T-cell (primary cell): ENCODE measurements at places on chromosomes 2 and 18. TPM values are rescaled to one million over a fixed set of nuclear protein-coding genes. Genes with fewer than 3 reads are reported as not detected.

GNAL gene
- total RNA-seq, result 0.38 TPM

- no peak for DNase-seq
These were observed 39.5 kb downstream of the INO80C start for GRCh38 chr18:35458271-35458670.

DNA sequence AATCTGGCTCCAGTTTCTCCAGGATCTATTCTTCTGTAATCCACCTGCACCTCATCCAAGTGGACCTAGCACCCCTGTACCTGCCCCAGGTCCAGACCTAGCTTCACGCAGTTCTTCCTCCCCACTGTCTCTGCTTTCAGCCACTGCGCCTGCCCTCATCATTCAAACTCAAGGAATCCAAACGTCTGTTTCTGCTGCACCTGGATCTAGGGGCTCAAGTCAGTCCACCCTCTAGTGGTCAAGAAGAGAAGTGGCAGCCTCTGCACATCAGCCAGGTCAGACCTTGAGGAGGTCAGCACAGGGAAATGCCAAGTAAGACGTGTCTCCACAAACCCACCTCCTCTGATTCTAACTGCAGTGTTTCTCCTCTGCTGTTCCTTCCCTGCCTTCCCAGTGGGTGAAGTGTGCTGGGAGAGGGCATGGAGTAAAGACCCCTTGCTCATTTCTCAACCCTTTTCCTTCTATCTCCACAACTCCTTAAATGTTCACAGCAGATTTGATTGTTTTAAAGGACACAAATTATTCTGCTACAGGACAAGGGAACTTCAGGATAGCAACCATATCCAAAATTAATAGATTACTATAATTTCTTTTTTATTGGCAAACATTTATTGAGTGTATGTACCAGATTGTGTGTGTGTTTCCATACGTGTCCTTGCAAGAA, 8.6 kb upstream of the RNF152 start:
- no peak for DNase-seq

GKN1 gene
- total RNA-seq, result not detected

GRCh38 chr2:69436938-69437750, at the start of gene NFU1:
Gene NFU1, minus strand, starts transcription at chr2:69437435. Its CDS starts 13 bp downstream, at chr2:69437422.
- DNase-seq, result peak; percentile 88

- DNase-seq, result no peak
These were observed 1.6 kb downstream of the CASP8 start for GRCh38 chr2:201261906-201262305.

LIMS4 gene
- 1.6 TPM for total RNA-seq

SCTR gene
- not detected for total RNA-seq

ALPP gene
- not detected for total RNA-seq

- DNase-seq, result no peak
These were observed 4.8 kb downstream of the TGFBRAP1 start for GRCh38 chr2:105324732-105325131.

C1QL2 gene
- total RNA-seq, result not detected

DNA sequence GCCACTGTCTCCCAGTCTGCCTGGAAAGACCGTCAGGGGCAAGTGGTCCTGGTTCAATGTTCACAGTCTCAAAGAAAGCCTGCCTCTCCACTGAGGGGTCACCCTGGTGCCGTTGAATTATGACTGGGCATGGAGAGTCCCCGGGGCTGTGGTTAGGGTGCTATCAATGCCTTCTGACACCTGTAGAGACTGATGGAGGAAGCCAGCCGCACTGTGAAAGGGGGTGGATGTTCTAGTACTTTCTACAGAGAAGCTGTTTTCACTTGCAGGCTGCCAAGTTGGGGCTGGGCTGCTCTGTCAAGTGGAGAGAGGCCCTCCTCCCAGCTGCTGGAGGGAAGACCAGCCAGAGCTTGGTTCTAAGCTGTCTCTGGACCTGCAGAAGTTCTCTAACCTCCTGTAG, 80.5 kb downstream of the BCL2L11 start:
- DNase-seq, result no peak

GRCh38 chr2:229635371-229635680, 79.0 kb downstream of the DNER start:
- no peak for DNase-seq

GRCh38 chr18:11767935-11768334, 78.9 kb downstream of the GNAL start:
- no peak for DNase-seq

ST8SIA3 gene
- total RNA-seq, result not detected

STAT4 gene
- total RNA-seq, result 91.7 TPM

GRCh38 chr2:166032361-166032760, 78.8 kb upstream of the TTC21B start:
- DNase-seq, result no peak

NAB1 gene
- 22.1 TPM for total RNA-seq

RAD51AP2 gene
- not detected for total RNA-seq

SH2D6 gene
- 0.49 TPM for total RNA-seq

- DNase-seq, result no peak
These were observed 52.5 kb upstream of the ID2 start for GRCh38 chr2:8629402-8629801.

CDH19 gene
- not detected for total RNA-seq

CXCR1 gene
- 0.23 TPM for total RNA-seq

DSG1 gene
- total RNA-seq, result not detected

TNS1 gene
- total RNA-seq, result 0.28 TPM

DNA sequence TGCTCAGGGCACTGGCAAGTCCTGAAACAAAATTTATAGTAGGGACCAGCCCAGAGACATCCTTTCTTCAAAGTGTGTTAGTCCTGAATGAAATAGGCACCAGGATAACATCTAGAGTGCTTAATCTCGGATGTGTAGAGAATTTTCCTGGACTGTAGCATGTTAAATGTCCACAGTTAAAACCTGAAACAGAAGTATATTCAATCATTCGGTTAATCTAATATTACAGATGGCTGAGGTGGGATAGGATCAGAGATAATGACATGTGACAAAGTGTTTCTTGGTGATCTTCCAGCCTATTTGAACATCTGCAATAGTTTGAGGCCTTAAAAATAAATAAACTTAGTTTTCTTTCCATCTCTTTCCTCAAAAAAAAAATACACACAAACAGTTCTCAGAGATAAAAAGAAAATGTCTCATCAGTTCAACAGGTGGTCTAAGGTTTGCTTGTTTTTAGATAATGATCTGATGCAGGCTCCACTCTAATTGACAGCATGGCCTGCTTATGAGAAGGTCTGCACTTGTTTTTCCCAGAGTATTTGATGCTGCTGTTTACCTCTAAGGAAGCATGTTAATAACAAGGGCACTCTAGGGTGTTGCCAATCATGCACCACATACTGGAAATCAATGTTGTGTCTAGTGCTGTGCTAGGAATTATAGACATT, 25.9 kb downstream of the CNTNAP5 start:
- no peak for DNase-seq

- DNase-seq, result no peak
These were observed 319.1 kb downstream of the CTNNA2 start for GRCh38 chr2:79831961-79832360.

DNA sequence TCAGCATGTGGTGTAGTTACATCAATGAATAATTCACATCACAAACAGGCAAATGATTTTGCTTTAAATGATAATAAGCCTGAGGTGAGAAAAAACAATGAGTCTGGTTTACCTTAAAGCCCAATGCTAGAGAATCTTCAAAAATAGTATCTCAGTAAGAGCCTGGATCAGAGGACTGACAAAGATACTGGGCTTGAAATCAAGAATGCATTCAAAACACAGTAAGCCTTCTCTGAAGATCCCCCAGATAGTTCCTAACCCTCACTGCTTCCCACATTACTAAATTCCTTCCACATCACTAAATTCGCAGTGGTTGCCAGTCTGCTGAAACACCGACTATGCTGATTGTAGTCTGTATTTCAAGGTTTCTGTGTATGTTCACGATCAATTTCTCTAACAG, 514.9 kb downstream of the SUCLG1 start:
- DNase-seq, result no peak

TDRD15 gene
- not detected for total RNA-seq

CDH2 gene
- 0.16 TPM for total RNA-seq

DNA sequence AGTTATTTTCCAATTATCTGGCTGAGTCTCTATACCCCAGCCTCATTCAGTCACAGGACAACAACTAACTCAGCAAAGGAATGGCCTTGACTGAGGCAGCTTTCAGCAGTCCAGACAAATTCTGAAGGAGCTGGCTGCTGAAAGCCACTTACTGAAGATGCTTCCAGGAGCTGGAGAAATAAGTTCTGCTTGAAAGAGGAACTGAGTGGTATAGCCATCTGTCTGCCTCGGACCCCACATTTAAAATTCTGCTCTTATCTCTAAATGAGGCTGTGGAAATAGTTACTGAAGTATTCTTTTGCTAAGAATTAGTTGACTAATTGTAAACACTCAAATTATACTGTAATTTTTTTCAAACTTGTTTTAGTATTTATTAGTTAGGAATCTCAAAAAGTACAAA, 9.1 kb upstream of the GPD2 start:
- no peak for DNase-seq

RAB17 gene
- 0.62 TPM for total RNA-seq

- DNase-seq, result no peak
These were observed 56.1 kb downstream of the RHBDD1 start for GRCh38 chr2:226891780-226892590.

C2orf80 gene
- total RNA-seq, result not detected

B3GNT7 gene
- 0.30 TPM for total RNA-seq

DNA sequence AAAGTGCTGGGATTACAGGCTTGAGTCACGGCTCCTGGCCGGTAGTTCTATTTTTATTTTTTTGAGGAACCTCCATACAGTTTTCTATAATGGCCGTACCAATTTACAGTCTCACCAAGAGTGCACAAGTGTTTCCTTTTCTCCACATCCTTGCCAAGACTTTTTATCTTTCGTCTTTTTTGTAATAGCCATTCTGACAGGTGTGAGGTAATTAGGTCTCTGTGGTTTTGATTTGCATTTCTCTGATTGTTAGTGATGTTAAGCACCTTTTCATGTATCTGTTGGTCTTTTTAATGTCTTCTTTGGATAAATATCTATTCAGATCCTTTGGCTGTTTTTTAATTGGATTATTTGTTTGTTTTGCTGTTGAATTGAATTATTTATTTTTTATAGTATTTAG, 9.3 kb downstream of the ARMC9 start:
- DNase-seq, result no peak

DNA sequence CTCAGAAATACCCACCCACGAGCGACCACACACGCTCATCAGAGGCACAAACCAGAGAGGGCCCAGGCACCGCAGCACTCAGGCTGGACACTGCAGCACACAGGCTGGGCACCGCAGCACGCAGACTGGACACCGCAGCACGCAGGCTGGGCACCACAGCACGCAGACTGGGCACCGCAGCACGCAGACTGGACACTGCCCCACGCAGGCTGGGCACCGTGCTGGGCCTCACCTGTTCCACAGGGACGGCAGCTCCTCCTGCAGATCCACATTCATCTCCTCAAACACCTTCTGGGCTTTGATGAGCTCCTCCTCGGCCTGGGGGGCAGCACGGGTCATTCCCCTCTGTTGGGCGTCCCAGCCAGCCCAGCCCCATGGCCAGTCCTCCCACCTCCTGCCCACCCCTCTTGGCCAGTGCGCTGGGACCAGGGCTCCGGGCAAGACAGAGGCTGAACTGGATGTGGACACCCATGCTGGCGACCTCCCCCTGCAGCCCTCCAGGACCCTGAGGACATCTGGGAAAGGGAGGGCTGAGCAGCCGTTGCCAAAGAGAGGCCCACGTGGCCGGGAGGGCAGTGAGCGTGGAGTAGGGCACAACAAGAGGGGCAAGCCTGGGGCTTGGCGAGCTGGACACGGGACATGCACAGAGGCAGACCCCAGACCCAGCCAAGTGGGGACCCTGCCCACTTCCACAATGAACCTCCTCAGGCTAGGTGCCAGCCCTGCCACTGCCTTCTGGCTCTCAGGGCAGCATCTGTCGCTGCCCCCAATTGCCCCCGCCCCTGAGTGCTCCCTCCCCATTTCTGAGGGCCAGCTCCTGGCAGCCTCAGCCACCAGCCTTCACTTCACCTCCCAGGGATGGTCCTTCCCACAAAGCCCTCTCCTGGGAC, 43.0 kb downstream of the BIN1 start:
- no peak for DNase-seq

DNA sequence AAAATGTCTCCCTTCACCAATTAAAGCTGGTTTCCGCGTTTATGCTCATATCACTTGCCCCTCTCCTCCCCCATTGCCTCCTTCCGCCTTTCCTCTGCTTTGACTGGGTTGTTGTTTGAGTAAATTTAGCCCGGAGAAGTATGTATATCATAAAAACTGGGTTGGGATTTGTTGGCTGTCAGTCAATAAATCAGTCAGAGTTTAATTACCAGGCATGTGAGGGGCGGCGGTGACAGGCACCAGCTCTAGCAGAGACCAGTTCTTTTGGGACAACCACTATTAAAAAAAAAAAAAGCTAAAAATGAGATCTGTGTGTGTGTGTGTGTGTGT, 382.4 kb upstream of the SMIM21 start:
- no peak for DNase-seq

GRCh38 chr2:241673189-241673663, 13.4 kb downstream of the DTYMK start:
- no peak for DNase-seq

DNA sequence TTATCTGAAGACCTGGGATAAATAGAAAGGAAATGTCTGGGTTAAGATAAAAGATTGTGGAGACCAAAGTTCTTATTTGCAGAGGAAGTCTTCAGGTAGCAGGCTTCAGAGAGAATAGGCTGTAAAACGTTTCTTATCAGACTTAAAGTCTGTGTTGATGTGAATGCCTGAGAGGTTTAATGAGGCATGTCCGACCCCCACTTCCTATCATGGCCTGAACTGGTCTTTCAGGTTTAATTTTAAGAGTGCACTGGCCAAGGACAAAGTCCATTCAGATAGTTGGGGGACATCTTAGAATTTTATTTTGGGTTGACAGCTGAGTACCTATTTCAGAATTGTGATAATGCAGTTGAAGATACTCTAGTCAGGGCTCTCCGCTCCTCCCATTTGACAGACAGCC, 92.1 kb downstream of the ATL2 start:
- DNase-seq, result no peak

OBSL1 gene
- total RNA-seq, result 2.2 TPM

DNA sequence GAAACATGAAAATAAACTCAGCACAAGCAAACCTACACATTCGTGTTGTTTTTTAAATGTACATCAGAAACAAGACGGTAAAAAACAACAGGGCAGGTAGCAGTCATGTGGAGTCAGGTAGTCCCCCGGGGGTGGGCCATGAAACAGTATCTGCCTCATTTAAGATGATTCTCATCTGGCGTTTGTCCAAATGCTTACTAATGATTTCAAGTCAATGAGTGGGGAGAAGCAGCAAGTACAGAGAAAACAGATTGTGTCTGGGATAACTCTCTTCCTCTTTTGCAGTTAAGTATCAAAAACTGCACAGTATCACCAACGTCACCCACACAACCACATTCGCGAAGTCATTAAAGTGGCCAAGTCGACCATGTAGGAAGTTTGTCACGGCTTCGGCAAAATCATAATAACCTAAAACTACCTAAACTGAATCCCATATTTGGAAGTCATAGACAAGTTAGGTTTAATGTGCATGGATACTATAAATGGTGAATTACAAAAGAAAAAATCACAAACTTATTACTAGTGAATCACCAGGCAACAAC, 1.3 kb downstream of the LAPTM4A start:
- DNase-seq, result peak; percentile 52

DNA sequence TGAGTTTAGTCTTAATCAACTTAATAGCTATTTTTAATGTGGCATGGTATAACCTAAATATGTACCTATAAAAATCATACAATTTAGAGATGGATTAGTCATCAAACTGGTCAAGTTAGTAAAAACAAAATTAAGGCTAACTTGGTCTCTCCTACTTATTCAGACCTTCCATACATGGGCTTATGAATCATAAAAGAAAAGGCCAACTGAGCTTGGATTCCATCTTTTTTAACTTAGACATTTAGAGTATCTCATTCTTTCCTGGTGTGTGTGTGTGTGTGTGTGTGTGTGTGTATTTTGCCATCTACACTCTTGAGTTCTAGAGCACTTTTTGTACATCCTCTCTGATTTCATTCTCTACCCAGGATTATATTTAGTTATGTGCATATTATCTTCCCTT, 637.5 kb downstream of the PLCL1 start:
- DNase-seq, result no peak

SLC9A4 gene
- 0.13 TPM for total RNA-seq
